ENCODE measurements at places on chromosomes 3 and 15. TPM values are rescaled to one million over a fixed set of nuclear protein-coding genes. Genes with fewer than 3 reads are reported as not detected.

Gene ZNF860
- polyA plus RNA-seq: not detected

Gene WDR49
- 1.1 TPM for polyA plus RNA-seq

Gene SNX22
- 1.2 TPM for polyA plus RNA-seq

Gene NTRK3
- not detected for polyA plus RNA-seq

Gene ERICH6
- polyA plus RNA-seq: not detected

Gene ECT2
- polyA plus RNA-seq: 3.3 TPM

Gene RTP1
- polyA plus RNA-seq: not detected

- DNase-seq: no peak
Observed at GRCh38 chr15:62749036-62749815, 293.3 kb upstream of the TPM1 start.

GRCh38 chr15:57554063-57554811 is 37.5 kb upstream of the MYZAP start:
- no peak for DNase-seq

DNA sequence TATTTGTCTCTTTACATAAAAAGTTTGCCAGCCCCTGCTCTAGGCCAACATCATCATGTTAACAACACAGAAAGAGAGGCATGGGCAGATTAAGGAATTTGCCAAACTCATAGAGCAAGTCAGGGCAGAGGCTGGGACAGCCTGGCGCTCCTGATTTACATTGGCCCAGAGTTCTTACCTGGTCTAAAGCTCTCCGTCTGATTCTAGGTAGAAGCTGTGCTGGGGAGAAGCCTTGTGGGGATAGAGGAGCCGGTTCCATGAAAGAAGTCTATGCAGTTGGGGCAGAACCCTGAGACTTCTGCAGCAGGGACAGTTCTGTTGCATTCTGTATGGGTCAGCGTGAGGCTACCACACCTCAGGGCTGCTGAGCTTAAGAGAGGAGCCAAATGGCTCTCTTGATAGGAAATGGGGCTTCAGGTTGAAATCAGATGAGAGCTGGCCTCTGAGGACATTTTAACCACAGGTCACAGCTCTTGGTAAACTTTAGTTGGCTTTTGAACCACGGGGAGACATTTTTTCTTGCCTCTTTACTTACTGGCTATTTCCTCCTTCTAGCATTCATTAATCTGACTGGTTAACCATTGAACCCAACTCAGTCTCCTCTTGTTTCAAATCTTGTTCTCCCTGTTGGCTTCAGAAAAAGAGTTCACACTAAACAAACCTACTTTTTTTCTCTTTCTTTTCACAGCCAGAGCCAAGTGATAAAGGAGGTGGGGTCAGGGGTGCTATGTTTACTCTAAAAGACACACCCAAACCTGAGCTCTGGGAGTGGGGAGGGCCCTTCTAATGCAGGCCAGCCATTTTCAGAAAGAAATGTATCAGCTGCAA is 250.7 kb downstream of the OPA1 start:
- no peak for DNase-seq

DNA sequence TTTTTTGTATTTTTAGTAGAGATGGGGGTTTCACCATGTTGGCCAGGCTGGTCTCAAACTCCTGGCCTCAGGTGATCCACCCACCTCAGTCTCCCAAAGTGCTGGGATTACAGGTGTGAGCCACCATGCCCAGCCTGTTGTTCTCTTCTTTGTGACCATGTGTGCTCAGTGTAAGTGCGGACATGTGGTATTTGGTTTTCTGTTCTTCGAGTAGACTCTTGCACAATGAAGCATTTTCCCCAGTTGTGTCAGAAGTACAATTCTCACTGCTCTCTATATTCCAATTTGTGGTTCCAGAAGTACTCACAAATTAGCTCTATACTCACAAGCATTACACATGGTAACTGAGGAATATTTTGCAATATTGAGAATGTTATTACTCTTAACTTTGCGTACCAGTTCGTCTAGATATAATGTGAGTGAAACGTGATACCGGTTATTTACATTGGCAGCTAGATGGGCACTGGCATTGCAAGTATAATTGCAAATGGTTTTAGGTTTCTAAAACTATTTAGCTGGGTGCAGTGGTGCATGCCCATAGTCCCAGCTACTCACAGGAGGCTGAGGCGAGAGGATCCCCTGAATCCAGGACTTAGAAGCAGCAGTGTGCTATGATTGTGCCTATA is 34.2 kb upstream of the MTMR14 start:
- DNase-seq: no peak

DNA sequence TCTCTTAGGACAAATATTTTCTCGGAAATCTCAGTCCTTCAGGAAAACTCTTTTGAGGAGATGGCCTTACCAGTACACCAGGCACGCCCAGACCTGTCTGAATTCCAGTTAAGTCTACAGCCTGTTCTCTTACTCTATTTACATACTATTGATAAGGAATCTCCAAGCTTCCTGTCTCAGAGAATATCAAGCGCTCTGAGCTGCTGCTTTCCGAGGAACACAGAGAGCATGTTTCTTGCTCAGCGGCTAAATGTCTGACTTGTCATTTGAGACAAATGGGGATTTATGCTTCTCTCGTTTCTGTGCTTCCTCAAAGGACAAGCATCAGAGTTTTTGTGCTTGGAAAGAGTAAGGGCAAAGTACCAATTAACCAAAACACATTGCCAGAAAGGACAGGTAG is 112.4 kb upstream of the CCDC54 start:
- DNase-seq: no peak

- DNase-seq: no peak
Observed at GRCh38 chr3:196272826-196273225, 14.7 kb downstream of the PCYT1A start.

DNA sequence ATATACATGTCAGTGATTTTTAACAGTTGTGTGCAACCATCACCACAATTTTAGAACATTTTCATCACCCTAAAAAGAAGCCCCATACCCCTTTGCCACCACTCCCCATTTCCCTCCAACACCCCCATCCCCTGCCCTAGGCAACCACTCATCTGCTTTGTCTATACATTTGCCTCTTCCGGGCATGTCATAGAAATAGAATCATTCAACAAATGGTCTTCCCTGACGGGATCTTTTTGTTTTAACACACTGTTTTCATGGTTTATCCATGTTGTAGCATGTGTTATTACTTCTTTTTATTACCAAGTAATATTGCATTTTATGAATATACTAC is 4.0 kb downstream of the VILL start:
- no peak for DNase-seq

DNA sequence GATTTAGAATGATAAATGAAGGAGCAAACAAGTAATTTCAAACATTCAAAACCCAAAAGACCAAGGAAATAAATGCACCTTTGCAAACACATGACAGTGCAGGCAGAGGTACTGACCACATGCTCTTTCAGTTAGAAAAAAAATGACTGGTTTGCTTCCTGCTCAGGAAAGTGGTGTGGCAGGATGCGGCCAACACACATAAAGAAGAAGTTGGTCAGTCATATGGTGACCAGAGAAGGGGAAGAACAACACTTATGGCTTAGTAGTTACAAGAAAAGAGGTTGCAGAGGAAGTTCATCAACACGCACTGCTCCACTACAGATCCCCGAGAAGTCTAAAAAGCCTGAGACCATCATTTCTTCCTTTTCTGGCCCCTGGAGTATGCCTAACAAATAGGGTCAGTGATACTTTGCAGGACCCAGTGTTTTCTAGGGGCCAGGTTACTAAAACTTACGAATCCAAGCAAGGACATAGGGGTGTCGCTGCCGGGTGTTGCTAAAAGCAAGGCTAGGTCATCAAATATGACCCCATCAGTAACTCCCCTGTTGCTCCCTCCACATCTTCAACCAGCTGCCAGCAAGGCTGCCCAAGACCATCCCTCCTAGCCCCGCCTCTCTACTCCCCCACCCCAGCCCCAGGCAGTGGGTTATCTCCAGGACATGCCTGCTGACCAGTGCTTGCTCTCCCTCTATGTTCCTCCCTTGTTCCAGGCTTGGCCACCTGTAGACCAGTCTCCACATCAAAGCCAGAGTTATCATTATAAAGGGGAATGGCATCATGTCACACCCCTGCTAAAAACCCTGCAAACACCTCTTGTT is 11.2 kb downstream of the ATP8B4 start:
- DNase-seq: peak; percentile 94

GRCh38 chr3:177385831-177386301 is 188.6 kb upstream of the TBL1XR1 start:
- DNase-seq: peak; percentile 22

- DNase-seq: no peak
Observed at GRCh38 chr3:61809879-61810278, 248.5 kb downstream of the PTPRG start.

DNA sequence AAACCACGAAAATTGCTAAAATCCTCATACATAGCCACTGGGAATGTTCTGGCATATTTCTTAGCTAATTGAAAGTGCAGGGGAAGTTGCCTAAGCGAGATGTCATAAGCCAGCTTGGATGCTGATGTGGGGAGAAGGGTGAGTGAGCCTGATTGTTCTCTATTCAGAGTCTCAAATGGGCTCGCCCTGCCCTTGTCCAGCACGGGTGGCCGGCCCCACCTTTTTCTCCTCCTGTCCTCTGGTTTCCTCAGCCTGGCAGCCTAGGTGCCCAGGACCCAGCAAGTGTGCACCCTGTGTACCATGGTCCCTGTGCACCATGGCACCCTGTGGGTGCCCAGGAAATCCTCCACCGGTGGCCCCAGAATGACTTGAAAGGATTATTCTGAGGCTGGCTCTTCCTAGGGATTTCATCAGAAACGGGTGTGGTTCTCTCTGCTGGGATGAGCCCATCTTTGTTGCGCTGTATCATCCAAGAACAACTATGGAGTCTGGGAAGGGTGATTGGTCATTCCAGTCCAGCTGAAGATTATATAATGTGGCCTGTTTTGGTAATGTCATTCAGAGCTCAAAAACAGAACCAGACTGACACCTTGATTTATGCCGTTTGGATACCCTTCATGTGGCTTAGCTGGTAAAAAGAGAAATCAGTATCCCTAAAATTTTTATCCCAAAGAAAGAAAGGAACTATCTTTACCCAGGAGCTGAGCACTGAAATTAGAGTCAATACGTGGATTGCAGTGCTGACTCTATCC is 150.8 kb upstream of the BHLHE40 start:
- peak; percentile 49 for DNase-seq

DNA sequence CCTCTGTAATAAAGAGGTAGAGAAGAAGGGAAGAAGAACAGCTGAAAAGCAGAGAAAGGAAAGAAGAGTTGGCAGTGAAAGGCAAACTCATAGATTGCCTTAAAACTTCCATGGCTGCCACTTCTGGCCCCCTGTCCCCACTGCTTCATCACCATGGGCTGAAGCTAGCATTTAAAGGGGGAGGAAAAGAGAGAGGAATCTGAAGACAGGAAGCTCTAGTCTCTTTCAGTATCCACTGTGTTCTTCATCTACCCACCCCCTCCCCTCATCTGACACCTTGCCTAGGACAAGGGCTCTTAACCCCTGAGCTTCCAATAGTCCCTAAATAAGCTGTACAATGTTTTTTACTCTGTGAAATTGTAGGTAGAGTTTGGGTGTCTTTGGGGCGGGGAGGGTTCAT is 60.6 kb downstream of the ALCAM start:
- no peak for DNase-seq

DNA sequence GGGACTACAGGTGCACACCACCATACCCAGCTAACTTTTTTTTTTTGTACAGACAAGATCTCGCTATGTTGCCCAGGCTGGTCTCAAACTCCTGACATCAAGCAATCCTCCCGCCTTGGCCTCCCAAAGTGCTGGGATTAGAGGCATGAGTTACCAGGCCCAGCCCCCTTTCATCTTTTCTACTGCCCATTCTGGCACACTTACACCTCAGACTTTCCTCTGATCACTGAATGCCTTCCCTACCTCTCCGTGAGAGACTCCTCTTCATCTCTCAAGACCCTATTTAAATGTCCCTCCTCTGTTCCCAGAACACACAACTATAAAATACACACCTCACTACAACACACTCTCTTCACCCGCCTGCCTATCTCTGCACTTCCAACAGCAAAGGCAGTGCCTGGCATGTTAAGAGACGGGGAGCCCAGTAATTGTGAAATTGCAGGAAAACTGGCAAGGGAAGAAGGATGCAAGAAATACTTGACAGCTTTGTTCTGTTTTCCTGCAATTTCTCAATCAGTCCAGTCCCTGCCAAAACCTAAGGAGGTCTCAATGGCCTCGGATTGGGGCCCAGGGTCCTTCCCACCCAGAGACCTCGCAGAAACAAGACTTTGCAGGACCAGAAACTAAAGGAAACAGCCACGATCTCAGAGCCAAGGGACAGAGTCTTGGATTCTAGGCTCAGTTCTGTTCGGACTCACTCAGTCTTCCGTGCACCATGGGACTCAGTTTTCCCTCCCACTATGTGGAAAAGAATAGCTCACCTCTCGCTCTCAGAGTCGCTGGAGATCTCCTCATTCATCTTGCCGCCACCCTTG is 849 bp downstream of the RRP9 start:
- DNase-seq: no peak

- DNase-seq: no peak
Observed at GRCh38 chr15:67468416-67468815, 52.5 kb upstream of the C15orf61 start.

- DNase-seq: no peak
Observed at GRCh38 chr3:122025296-122025695, 3.2 kb upstream of the ILDR1 start.

- DNase-seq: no peak
Observed at GRCh38 chr3:116442331-116443021, 2.8 kb downstream of the LSAMP start.

- DNase-seq: no peak
Observed at GRCh38 chr15:81060907-81061306, 60.2 kb downstream of the TLNRD1 start.

- no peak for DNase-seq
Observed at GRCh38 chr3:94414418-94414817, 351.6 kb downstream of the NSUN3 start.

DNA sequence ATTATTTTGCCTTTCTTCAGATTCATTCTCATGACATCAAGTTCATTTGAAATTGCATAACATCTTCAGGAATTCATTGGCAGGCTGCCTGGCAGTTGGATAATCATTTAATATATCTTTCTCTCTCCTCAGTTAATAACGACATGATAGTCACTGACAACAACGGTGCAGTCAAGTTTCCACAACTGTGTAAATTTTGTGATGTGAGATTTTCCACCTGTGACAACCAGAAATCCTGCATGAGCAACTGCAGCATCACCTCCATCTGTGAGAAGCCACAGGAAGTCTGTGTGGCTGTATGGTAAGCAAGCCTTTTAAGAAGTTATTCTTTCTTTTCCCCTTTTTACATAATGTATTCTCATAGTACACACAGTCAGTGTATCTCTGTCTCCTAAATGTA is 38.2 kb downstream of the TGFBR2 start:
- peak; percentile 43 for DNase-seq

DNA sequence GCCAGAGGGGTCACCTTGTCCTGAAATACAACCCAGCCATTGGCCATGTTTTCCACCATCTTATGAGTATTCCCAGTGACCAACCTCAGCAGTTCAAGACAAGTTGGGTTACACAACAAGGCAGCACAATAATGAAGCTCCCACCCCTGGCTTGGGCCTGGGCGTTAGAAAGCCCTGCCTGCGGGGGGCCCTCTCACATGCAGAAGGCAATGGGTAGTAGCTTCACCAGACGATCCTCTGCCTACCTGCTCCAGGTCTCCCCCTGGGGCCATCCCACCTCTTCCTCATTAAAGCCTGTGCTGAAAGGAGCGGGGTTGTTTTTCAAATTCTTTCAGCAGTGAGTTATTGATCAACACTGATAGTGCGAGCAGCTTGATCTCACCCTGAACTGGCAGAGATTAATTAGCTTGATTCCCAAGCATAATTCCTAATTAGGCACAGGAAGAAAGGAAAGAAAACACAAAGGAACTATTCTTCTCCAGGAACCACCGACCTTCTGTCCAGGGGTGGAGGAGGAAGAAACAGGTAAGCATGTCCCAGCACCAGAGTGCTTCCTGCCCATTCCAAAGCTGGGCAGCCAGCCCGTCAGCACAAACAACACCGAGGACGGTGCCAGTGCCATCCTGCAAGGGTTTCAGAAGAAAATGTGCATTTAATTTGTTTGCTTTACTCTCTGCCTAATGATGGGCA is 79.7 kb upstream of the CGNL1 start:
- DNase-seq: no peak
